ENCODE measurements at places on chromosomes 13 and 19. TPM values are rescaled to one million over a fixed set of nuclear protein-coding genes. Genes with fewer than 3 reads are reported as not detected.

The LMTK3 gene
- total RNA-seq: 0.36 TPM

The EHD2 gene
- 230 TPM for total RNA-seq

The MISP gene
- under 0.01 TPM for total RNA-seq

The MCEMP1 gene
- total RNA-seq: not detected

The ZNF793 gene
- 5.0 TPM for total RNA-seq

The NOVA2 gene
- not detected for total RNA-seq

The EFNA2 gene
- not detected for total RNA-seq

The MAB21L1 gene
- total RNA-seq: 6.0 TPM

The SPIB gene
- not detected for total RNA-seq

The ARL11 gene
- total RNA-seq: not detected

The FGF14 gene
- total RNA-seq: under 0.01 TPM

The DZIP1 gene
- 49.5 TPM for total RNA-seq

The DCT gene
- total RNA-seq: not detected

The KLF2 gene
- 8.4 TPM for total RNA-seq

The NTN5 gene
- total RNA-seq: 0.32 TPM

The PVR gene
- 41.9 TPM for total RNA-seq

The TMEM272 gene
- not detected for total RNA-seq

The TNNT1 gene
- total RNA-seq: 0.65 TPM

The ZNF880 gene
- 27.6 TPM for total RNA-seq

The ZNF132 gene
- 9.4 TPM for total RNA-seq

The ZNF426 gene
- 30.5 TPM for total RNA-seq

The CHERP gene
- 8.0 TPM for total RNA-seq

The ZNF567 gene
- 6.8 TPM for total RNA-seq

The IQCN gene
- total RNA-seq: 4.1 TPM

The PSG1 gene
- total RNA-seq: 17.2 TPM

The MEIOSIN gene
- total RNA-seq: not detected

The ZNF571 gene
- 2.4 TPM for total RNA-seq

The ATP4A gene
- not detected for total RNA-seq

Measured in hair follicle dermal papilla cell (primary cell).